ENCODE measurements at places on chromosomes 4 and X.

GRCh38 chrX:74133156-74133796 lies 170.7 kb upstream of the ZCCHC13 start:
- DNase-seq: peak; percentile 82

- DNase-seq: peak; percentile 3
Measured at GRCh38 chr4:92104506-92104905, 199.3 kb upstream of the GRID2 start.

GRCh38 chrX:110853610-110854009 lies 58.0 kb upstream of the CHRDL1 start:
- DNase-seq: peak; percentile 45

- DNase-seq: no peak
Measured at GRCh38 chr4:1087371-1087770, 26.0 kb downstream of the RNF212 start.

GRCh38 chrX:22037225-22037624 lies 5.1 kb downstream of the PHEX start:
- DNase-seq: no peak

GRCh38 chrX:57451426-57452020 lies 140.3 kb upstream of the ZXDB start:
- no peak for DNase-seq
